ENCODE measurements at places on chromosomes 16 and 17. TPM values are rescaled to one million over a fixed set of nuclear protein-coding genes. Genes with fewer than 3 reads are reported as not detected.
A peak's percentile ranks its signal among the peaks of the same experiment; 100 is the strongest.

The CMTR2 gene
- 17.9 TPM for total RNA-seq

The NEUROD2 gene
- not detected for total RNA-seq

The ADGRG3 gene
- total RNA-seq = 1.7 TPM

The KRT17 gene
- 13.0 TPM for total RNA-seq

The RAB37 gene
- total RNA-seq = not detected

The LRRC37A gene
- total RNA-seq = not detected

The CES5A gene
- not detected for total RNA-seq

DNA sequence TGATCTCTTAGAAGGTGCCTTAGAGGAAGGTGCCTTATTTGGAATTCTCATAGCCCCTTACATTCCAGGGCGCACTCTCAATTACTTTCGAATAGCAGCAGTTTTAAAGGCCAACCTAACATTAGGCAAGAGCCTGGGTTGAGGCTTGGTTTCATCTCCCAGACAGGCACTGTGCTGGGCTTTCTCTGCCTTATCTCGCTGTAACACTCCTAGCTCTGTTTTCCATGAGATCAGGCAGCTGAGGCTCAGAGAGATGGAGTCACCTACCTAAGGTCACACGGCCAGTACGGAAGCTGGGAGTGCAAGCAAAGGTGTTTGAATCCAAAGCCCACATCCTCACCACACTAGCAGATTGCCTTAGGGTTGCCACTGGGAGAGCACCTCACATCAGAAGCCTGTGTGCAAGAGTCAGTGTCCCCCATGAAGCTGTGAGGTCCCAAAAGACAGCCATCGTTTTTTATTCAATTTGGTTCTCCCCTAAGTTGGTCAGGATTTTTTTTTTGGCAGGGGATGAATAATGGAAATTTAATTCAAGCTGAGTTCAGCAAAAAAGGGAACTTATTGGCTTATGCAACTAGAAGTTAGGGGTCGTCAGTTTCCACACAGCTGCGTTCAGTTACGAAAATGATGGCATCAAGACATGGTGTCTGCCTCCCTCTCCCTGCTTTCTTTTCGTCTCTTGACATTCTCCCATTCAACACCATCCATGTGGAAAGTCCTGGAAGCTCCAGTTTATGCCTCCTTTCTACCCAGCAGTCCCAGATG lies 206.4 kb downstream of the KATNIP start:
- DNase-seq = no peak

- DNase-seq = no peak
Observed at GRCh38 chr16:57146040-57146647, 39.7 kb downstream of the PSME3IP1 start.

DNA sequence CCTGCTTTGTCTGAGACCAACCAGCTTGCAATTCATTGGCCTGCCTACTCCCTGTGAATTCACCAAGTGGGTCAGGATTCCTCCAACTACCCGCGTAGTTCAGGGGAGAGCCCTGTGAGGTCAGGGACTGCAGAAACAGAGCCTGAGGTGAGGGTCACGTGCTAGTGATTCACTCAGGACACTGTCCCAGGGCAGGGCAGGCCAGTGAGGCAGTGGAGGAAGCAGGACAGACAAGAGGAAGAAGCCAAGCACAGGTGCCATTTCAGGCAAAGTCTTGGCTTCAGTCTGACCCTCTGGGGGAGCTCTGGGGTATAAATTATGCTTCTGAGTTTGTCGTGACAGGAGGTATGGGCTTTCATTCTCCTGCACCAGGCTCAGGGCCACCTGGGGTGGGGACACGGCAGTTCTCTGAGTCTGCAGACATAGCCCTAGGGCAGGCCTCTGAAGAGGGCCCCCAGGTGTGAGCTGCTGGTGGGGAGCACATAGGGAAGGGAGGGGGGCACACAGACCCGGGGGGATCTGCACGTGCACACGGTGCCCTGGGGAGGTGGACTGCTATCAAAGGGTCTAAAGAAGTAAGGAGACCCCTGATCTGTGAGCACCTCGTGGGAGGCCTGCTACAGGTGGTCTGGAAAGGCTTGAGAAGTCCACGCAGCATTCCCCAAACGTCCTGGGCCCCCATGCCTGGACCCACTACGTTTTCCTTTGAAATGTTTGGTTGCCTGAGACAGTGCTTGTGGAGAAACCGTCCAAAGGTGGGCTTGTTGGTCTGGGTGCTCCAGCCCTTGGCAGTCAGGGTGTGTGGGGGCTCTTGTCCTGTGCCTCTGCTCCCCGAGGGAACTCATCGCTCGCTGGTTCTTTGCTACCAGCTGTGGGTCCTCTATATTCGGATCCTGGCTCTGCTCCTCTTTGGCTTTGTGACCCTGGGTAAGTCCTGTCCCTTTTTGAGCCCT lies 46.4 kb downstream of the NKD1 start:
- DNase-seq = no peak

GRCh38 chr16:67014634-67015312 lies 14.2 kb upstream of the CBFB start:
- DNase-seq = peak; percentile 23

- DNase-seq = no peak
Observed at GRCh38 chr17:82602487-82602886, 45.8 kb downstream of the WDR45B start.

DNA sequence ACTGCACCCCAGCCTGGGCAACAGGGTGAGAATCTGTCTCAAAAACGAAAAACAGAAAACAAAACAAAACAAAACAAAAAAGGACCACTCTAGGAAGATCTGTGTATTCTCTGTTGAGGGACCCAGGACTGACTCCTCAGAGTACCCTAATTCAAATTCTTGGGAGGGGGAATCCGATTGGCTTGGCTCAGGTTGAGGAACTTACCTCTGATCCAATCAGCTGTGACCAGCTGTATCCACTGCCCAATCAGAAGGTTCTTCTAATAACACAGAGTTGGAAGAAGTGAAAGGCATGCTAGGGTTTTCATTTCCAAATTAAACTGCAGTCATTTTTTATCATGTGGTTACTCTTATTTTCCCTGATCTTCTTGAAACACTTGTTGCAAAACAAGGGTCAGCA lies 105.9 kb upstream of the CACNG3 start:
- DNase-seq = no peak

GRCh38 chr17:38891441-38891840 lies 21.6 kb downstream of the LASP1 start:
- no peak for DNase-seq

GRCh38 chr17:28133562-28133970 lies 91.1 kb downstream of the NLK start:
- DNase-seq = no peak

- DNase-seq = peak; percentile 88
Observed at GRCh38 chr17:82734987-82735866, at the start of gene FN3K. TSS of gene FN3K (plus strand) at chr17:82735615. CDS start at chr17:82735637, 22 bp downstream.

GRCh38 chr17:18858567-18859245 lies 775 bp downstream of the PRPSAP2 start:
- DNase-seq = no peak
